Activated CD8-positive, alpha-beta memory T cell treated with anti-CD3 and anti-CD28 coated beads for 24 hours (primary cell): ENCODE measurements at places on chromosomes 3 and 15.

GRCh38 chr3:38533285-38533976 lies 37.3 kb downstream of the EXOG start:
- no peak for DNase-seq

- DNase-seq = no peak
These were observed 17.9 kb upstream of the CSTA start for GRCh38 chr3:122307094-122307687.

DNA sequence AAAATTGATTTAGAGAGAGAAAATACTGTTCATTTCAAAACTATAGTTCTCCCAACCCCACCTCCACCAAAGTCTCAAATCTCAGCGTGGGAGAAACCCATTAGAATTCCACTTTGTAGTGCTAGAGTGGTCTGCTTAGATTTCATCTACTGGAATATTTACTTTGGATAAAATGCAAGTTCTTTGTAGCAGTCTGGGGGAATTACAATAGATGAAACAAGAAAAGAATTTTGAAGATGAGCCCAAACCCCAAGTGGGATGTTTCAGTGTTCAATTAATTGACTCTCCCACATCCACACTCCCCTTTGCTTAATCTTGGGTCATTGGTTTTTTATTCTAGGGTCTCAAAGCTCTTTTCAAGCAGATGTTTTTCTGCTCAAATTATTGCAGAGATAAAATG lies 97.8 kb downstream of the RPL22L1 start:
- no peak for DNase-seq

DNA sequence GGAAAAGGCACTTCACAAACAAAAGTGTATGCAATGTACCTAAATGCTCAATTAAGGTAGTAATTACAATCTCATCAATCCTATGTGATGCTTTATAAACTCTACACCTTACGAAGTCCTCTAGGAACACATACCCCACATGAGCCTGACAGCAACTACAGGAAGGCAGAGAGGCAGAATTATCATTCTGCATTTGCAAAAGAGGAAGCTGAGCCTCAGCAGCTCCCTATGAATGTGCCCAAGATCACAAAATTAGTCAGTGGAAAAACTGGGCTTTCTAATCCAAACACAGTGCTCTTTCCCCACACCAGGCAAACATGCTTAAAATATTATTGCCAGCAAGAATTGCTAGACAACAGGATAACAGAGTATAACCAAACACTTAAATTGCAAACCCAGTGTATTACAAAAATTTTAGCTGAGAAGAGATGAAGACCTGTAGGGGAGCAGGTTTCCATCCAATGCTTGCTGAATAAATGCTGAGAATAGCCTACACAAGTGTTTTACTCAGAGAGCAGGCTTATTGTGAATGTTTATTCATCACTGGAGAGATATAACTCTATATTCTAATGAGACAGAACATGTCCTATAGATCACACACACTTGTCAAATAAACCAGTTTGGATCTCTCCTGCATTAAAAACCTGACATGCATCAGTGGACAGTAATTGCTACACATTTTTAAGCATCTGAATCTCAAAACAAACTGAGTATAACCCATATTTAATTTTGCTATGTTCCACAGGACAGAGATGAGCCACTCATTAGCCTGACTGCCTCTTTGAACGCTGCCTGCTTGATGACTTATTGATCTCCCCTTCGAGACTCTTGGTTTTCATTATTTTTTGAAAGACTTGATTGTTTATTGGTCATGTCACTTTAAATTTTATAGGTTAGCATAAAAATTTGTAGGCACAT lies 62.2 kb downstream of the PLCH1 start:
- DNase-seq = no peak

DNA sequence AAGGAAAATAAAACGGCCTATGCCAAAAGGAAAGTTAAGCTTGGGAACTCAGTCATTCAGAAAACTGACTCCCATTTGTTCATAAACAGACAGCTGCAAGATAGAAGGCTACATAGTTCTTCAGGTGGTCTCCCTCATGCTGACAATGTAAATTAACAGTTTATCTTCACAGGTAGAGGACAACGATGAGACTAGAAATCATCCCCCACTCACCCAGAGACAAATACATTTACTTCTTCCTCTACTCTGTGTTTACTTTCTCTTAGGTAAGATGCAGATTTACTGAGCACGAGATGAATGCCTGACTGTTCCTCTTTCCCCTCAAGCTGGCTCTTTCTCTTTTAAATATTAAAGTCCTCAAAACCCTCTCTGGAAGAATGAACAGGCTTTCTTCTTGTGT lies 117.6 kb upstream of the UBP1 start:
- no peak for DNase-seq

DNA sequence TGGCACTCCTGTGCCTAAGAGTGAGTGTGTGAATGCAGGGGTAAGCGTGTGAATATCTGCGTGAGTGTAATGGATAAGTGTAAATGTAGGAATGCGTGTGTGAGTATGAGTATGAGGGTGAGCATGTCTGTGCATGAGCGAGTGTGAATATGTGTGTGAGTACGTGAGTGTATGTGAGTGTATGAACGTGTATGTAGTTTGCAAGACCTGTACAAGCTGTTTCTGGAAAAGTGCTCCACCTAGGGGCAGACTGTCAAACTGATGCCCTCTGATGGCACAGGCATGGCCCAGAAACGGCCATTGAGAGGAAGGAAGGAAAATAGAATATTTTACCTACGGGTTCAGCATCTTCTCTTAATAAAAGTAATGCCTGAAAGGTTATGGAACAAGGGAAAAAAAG lies 24.4 kb upstream of the FRMD4B start:
- DNase-seq = peak; percentile 82

DNA sequence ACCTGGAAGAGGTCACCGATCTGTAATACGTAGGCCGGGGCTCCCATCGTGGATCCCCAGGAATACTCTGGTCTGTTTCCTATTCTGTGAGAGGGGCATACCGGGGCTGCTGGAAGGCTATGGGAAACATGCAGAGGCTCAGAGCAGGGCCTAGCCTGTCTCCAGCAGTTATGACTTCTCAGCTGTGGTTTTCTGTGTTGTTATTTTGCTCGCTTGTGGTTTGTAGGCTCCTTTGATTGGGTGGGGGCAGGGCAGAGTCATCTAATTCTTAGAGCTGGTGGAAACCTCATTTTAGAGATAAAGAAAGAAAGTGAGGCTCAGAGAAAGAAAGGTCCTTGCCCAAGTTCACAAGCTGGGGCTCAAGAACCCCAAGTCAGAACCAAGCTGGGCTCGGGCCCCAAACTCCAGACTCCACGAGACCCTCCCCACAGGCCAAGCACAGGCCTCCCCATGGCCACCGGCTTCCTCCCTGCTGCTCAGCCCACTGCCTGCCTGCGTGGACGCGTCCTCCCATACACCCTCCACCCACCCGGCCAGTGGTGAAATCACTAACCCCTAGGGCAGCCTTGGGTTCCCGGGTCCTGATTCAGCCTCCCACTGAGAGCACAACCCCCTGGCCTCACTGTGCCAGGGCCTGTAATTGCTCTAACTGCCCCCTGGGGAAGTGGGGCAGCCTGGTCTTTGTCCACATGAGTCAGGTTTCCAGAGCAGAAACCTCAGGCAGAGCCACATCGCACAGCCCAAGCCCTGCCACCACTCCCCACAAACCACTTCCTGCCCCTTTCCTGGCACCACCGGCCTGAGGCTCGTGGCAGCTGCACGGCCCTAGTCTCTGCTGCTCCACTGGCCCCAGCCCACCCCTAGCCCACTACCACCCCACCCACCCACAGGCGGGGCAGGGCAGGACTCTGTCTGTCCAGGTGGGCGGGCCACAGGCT lies 270.8 kb downstream of the UACA start:
- peak; percentile 85 for DNase-seq

DNA sequence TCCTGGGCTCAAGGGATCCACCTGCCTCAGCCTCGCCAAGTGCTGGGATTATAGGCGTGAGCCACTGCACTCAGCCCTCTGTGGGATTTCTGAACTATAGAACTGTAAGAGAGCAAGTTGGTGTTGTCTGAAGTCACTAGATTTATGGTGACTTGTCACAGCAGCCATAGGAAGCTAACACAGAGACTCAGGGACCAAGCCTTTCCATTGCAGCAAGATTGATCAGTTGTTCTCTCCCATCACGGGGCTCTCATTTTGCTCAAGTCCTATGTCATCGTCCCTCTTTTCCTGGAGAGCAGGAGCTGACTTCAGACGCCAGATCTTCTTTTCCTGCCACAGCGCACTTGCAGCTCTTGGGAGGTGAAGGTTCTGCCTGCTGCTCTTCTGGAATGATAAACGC lies 61.0 kb downstream of the APBA2 start:
- DNase-seq = no peak

DNA sequence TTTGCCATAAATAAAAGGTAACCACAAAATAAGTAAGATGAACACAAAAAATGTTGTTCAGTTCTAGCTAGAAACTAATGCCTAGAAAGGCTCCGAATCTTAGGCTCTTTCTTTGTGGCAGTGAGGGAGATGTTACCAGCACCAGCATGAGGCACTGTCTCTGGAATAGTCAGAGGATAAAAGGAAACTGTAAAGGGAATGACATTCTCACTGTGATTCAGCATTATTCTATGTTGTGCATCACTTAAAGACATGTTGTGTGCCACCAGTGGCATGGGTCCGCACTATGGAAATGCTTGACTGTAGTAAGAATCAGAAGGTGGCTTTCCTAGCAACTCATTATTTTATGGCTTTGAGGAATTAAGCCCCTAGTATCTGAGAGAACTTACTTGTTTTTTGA lies 70.8 kb downstream of the SEC22A start:
- no peak for DNase-seq

- no peak for DNase-seq
These were observed 23.8 kb downstream of the RLBP1 start for GRCh38 chr15:89197503-89197971.

GRCh38 chr3:15113471-15113870 lies 14.5 kb upstream of the RBSN start:
- DNase-seq = no peak

DNA sequence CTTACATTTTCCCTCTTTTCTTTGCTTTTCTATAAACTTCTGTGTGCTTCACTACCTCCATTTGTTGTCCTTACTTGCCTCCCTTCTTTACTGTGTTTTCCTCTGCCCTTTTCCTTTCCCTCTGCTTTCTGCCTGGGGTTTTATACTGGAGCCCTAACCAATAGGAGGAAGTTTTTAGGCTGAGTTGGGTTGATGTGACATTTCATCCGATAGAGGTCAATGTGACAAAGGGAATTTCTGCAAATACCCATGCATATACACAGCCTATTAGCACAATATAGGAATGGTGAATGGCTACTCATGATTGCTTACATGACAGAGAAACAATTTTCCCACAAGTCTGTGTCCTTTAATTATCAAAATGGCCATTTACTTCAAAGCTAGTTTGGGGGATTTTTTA lies 153.0 kb upstream of the ARPP21 start:
- DNase-seq = no peak

DNA sequence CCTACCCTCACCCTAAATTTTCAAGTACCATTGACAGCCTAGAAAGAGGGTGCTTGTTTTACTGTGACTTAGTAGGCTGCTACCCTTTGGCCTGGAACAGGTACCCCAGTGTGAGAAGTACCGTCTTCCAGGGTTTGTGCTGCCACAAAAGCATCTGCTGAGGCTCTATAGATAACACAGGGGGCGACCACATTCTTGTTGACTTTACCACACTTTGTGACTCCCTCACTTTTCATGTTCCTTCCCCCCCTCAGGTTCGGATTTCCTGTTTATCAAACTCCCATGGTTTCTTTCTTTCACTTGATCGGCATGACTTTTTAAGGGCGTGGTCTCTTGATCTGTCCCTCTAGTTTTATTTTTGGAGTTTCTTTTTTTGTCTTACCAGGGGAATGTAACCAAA lies 23.5 kb downstream of the EXOG start:
- DNase-seq = no peak

DNA sequence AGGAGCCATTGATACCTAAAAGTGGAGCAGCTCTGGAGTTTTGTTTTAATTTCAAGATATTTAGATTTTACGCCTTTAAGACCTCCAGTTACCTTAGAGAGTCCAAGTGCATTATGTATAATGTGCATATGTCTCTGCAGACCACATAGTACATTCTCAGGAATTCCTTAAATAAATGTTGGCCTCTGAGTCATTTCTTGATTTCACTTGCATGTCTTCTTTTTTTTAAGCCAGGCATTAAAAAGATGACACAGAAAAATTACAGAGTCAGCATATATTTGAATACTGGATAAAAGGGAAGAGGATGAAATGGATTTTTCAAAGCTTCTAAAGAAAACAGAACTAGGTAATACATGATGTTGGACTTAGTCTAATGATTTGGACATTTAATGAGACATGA lies 125.2 kb downstream of the TMCO5A start:
- DNase-seq = no peak

- DNase-seq = no peak
These were observed 61.7 kb downstream of the TMEM212 start for GRCh38 chr3:171904829-171905228.

DNA sequence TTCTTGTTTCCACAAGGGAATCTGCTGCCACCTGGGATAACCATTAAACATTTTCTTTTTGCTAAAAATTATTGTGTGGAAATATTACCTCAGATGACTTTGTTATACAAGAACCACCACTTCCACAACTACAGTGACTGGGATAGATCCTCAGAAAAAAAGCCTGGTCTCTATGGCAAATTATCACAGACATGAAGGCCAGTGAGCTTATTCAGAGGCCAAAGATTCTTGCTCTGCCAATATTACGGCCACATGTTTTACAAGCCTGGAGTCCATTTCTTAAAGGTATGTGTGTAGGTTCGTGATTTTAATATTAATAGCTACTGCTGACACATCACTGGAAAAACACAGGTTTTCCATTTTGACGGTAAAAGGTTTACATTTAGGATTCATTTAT lies 73.8 kb downstream of the MYO1E start:
- DNase-seq = no peak

GRCh38 chr3:139897759-139898158 lies 37.2 kb upstream of the CLSTN2 start:
- no peak for DNase-seq

- no peak for DNase-seq
These were observed 145.1 kb upstream of the PLSCR5 start for GRCh38 chr3:146750196-146750595.
